ENCODE measurements at places on chromosomes 13 and 19. TPM values are rescaled to one million over a fixed set of nuclear protein-coding genes. Genes with fewer than 3 reads are reported as not detected.

DNA sequence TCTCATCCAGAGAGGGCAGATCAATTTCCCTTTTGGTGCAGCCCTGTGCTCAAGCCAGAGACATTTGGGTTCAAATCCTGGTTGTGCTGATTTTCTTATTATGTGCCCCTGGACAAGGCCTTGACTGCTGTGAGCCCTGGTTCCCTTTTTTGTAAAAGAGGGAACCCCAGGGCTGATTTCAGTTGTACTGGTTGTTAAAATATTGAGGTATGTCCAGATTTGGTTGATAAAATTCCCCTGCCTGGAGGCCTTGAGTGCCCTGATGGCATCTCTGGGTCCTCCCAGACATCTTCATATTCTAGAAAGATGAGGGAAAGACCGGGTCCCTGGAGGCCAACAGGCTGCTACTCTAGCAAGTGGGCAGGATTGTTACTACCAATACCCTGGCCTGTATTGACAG lies 14.4 kb upstream of the PLAUR start:
- H3K36me3 ChIP-seq, result no peaks in the 10 kb centered on the region
- no peak for DNase-seq
- H3K27me3 ChIP-seq, result no peaks in the 10 kb centered on the region
- no peaks in the 10 kb centered on the region for H3K4me1 ChIP-seq
- no peak overlapping the region for H3K4me3 ChIP-seq
- H3K27ac ChIP-seq, result no peak overlapping the region

GRCh38 chr13:91988331-91988730 lies 589.9 kb downstream of the GPC5 start:
- no peak overlapping the region for H3K27ac ChIP-seq
- no peak for DNase-seq
- no peaks in the 10 kb centered on the region for H3K4me1 ChIP-seq

DNA sequence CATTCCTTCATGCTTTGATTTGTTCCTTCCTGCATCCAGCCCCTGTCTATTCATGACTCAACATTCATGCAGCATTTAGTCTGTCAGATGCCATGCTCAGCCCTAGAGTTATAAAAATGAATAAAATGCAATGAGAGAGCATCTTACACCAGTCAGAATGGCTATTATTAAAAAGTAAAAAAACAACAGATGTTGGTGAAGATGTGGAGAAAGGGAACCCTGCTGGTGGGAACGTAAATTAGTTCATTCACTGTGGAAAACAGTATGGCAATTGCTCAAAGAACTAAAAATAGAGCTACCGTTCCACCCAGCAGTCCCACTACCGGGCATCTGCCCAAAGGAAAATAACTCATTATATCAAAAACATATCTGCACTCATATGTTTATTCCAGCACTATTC lies 70.0 kb upstream of the GTF3A start:
- H3K27ac ChIP-seq, result no peak overlapping the region
- DNase-seq, result no peak
- H3K4me1 ChIP-seq, result no peaks in the 10 kb centered on the region
- H3K27me3 ChIP-seq, result no peaks in the 10 kb centered on the region

DNA sequence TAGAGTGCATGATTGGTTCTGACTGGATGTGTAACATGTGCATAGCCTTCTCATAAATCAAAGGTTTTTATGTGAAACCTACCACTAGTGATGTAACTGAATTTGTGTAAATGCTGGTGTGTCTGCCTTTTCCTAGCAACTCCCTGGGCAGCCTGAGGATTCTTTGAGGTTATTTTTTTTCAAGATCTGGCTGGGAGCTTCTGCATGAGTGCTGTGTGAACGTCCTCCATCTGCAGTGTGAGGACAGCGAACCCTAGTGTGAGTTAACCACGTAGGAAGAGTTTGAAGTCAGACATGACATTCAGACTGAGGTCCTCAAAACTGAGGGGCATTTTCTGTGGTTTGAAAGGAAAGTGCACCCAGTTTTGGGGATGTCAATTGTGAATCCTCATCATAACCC lies 39.9 kb downstream of the DPRX start:
- no peak overlapping the region for H3K27ac ChIP-seq
- H3K27me3 ChIP-seq, result no peaks in the 10 kb centered on the region
- no peak overlapping the region for H3K4me3 ChIP-seq
- H3K36me3 ChIP-seq, result no peaks in the 10 kb centered on the region
- no peak for DNase-seq
- H3K4me1 ChIP-seq, result no peaks in the 10 kb centered on the region

The ZNF677 gene
- total RNA-seq, result 6.8 TPM

The KLK1 gene
- not detected for total RNA-seq

The CYP2A6 gene
- total RNA-seq, result 0.09 TPM

Measured in liver (tissue), 10 donors.